ENCODE measurements at places on chromosomes 3 and 15. TPM values are rescaled to one million over a fixed set of nuclear protein-coding genes. Genes with fewer than 3 reads are reported as not detected.

SKOR1 gene
- 0.52 TPM for total RNA-seq

DNA sequence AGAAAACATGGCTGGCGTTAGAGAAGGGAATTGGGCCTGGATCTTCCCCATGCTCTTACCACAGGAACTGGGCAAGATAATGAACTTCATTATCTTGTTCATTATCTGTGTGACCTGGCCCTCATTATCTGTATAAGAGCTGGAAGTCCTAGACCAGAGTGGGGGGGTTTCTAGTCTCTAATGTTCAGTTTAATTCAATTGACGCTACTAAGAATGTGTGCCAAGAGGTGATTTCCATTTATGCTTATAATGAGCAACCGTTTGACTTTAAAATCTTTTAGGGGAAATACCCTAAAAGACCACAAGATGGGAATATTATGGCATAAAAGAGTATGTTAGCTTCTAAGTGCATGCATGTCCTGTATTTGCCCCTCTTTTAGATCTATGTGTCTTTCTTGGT lies 59.1 kb upstream of the CSTA start:
- no peak for DNase-seq

GRCh38 chr15:57403566-57404325 lies 27.4 kb downstream of the CGNL1 start:
- no peak for DNase-seq

HERC2 gene
- total RNA-seq = 56.9 TPM

LRRC2 gene
- 2.9 TPM for total RNA-seq

DNA sequence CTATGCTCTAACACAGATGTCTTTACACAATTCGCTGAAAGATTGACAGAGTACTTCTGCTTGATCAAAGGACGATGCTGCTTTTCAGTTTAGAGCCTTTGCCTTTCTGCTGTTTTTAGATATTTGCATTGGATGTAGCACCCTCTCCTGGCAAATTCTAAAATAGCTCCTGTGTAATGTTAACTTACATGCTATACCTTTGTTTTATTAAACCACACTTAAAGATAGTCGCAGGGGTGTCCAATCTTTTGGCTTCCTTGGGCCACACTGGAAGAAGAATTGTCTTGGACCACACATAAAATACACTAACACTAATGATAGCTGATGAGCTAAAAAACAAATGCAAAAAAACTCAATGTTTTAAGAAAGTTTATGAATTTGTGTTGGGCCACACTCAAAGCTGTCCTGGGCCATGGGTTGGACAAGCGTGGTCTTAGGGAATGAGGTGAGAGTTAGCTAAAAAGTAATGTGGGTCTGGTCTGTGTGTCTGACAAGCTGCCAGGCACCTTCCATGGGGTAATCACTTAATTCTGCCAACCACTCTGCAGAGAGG lies 62.9 kb downstream of the ATG7 start:
- DNase-seq = no peak
